Neural progenitor cell (in vitro differentiated cells): ENCODE measurements at places on chromosomes 3 and 15.

- peak; percentile 67 for DNase-seq
These were observed 159.7 kb downstream of the POLR2M start for GRCh38 chr15:57866149-57866736.

- no peak for DNase-seq
These were observed 19.9 kb downstream of the CCDC14 start for GRCh38 chr3:123941121-123941520.

GRCh38 chr3:110568246-110568645 lies 503.4 kb upstream of the NECTIN3 start:
- no peak for DNase-seq

GRCh38 chr3:4495294-4496086 lies 2.3 kb downstream of the ITPR1 start:
- no peak for DNase-seq
